Left lobe of liver (tissue), 2 donors: ENCODE measurements at places on chromosomes 13 and 19. TPM values are rescaled to one million over a fixed set of nuclear protein-coding genes. Genes with fewer than 3 reads are reported as not detected.

FCER2 gene
- total RNA-seq = 0.45 TPM

DNA sequence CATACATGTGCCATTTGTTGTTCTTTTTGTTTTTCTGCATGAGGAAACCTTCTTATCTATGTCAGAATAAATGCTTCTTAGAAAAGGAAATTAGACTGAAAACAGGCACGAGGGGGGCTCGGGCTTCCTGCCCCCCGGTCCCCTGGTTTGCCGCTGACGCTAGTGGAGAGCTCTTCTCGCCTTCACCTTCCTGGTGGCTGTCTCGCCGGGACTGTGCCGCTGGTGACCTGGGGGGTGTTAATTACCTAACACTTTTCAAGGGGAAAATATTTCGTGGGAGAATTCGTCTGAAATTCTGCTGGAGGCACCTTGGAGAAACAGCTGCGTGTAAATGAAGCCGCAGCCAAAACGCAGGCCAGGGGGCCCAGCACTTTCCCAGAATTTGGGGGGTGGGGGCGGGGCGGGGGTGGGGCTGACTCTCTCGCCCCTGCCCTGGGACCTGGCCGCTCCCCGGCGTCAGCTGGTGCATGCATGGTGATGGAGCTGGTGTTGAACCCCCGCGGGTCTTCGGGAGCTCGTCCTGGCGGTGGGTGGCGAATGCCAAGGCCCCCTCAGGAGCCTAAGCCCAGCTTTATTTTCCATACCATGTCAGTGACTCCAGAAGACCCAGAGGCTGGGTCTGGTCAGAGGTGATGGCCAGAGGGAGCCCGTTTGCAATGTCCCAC is 58.3 kb upstream of the MCF2L start:
- DNase-seq = no peak

TNFSF9 gene
- total RNA-seq = 0.13 TPM

DNA sequence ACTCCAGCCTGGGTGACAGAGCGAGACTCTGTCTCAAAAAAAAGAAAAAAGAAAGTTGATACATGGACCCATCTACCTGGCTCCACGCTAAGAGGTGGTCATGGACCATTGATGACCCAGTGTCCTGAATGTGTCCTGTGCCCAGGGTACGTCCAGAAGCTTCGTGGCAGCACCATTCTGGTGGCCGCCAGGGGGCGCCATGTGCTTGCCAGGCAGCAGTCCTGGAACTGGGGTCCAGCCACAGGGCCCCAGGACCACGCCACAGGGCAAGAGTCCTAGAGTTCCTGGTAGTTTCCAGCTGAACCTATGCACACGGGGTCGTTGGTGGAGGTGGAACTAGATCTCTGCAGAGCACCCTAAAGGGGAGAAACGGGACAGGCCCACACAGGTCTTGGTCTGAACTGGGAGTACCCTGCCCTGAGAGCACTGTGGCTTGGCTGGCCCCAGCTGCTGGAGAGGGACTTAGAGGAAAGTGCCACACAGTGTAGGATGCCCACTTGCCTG is 19.9 kb upstream of the FBXO27 start:
- peak; percentile 63 for DNase-seq

RTBDN gene
- not detected for total RNA-seq

RASIP1 gene
- 3.1 TPM for total RNA-seq

ZNF534 gene
- not detected for total RNA-seq

DNA sequence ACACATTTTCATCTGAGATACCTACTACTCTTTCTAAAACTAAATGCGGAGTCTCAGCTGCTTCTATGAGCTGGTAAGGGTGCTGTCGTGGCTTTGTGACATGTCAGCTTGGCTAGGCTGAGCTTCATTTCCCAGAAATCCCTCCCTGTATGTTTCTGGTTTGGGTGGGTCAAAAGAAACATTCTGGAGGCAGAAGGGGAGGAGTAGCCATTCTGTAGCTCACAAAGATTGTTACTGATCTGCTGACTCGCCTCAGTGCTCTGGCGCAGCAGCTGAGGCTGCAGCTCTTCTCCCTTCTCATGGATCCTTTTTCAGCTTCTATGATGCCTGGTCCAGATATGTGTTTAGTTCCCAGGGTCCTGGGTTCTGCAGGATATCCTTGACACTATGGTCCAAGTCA is 114.7 kb downstream of the RAP2A start:
- DNase-seq = no peak

RUBCNL gene
- total RNA-seq = 0.68 TPM

DNA sequence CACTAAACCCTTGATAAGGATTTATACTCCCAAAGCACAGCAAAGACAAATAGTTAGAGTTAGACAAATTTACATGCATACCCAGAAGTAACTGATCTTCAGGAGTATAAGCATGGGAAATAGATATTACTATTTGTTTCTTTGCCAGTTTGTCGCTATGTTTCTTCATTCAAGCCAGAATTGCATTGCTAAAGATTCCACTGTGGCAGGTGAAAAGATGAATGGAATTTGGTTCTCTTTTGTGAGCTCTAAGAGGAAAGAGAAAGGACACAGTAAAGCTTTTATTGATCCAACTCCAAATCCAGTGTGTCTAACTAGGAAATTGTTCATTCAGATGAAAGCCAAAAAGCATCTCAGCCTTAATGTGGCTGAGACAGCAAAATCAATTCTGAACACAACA is 292.3 kb upstream of the SPRY2 start:
- no peak for DNase-seq

- DNase-seq = no peak
Observed at GRCh38 chr13:95564091-95564490, 11.6 kb downstream of the CLDN10 start.

- DNase-seq = no peak
Observed at GRCh38 chr19:47493378-47494210, 9.6 kb upstream of the KPTN start.

DNA sequence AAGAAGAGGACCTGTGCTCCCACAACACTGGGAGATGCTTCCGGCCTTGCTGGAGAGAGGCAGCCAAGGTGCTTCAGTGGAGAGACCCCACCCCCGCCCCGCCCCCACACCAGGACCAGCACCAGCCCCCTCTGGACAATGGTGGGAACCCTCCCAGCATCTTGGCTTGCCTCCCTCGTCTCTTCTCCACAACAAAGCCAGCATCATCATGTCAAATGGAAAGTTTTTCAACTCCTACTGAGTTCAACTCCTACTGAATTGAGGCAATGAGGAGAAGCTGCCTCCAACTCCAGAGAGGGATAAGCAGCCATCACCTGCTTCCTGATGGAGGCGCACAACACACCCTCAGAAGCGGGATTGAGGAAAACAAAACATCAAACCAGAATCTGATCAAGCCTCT is 12.8 kb downstream of the DEDD2 start:
- DNase-seq = no peak

VAV1 gene
- total RNA-seq = 3.1 TPM

LENG9 gene
- total RNA-seq = 2.2 TPM

- no peak for DNase-seq
Observed at GRCh38 chr19:28920269-28921066, 292.5 kb downstream of the UQCRFS1 start.

- no peak for DNase-seq
Observed at GRCh38 chr19:1528596-1529429, 4.9 kb downstream of the PLK5 start.

DNA sequence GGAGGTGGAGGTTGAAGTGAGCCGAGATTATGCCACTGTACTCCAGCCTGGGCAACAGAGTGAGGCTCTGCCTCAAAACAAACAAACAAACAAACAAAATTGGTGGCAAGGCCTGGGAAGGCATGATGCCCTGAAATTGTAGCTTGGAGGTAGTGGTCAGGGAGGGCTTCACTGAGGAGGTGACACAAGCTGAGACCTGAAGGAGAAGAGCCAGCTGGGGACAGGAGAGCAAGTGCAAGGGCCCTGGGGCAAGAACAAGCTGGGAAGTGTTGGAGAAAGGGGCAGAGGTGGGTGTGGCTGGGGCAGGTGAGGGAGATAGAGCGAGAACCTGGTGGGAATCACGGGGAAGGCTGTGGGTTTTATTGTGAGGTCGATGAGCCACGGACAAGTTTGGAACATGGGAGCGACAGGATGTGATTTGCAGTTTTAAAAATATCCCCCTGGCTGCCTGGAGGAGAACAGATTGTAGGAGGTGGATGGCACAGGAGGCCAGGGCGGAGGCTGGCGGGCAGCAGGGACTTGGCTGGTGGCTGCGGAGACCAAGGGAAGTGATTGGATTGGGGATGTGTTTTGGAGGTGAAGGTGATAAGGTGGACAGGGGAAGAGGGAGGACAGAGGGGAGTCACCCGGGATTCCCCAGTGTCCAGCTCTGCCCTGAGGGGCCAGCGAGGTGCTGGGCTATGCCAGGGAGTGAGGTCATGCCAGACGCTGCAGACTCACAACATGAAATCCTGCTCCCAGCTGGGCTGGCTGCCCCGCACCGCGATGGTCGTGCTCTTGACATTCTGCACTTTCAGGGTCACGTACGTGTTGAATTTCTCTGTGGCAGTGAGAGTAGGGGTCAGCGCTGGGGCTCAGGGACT is 14.0 kb downstream of the UNC13A start:
- DNase-seq = no peak

DNA sequence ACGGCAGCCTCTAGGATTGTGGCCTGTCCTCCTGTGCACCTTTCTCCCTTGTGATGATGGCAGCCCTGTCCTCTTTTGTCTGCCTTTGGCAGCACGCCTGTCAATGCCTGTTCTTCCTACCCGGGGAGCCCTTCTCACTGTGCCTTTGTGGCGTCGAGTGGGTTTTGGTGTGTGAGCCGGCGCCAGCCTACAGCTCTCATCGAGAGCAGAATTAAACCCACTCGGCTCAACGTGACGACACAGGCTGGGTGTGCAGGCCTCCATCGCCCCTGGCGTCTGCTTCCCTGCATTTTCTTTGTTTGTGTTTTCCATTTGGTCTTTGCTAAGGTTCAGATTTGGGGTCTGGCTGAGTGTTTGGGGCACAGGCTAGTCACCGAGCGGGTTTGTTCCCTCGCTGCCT is 34.4 kb downstream of the AP1M1 start:
- DNase-seq = no peak

GRCh38 chr13:44537248-44537647 is 38.9 kb downstream of the TSC22D1 start:
- DNase-seq = no peak

- DNase-seq = peak; percentile 45
Observed at GRCh38 chr19:56955637-56956216, 115.2 kb upstream of the PEG3 start.

DNA sequence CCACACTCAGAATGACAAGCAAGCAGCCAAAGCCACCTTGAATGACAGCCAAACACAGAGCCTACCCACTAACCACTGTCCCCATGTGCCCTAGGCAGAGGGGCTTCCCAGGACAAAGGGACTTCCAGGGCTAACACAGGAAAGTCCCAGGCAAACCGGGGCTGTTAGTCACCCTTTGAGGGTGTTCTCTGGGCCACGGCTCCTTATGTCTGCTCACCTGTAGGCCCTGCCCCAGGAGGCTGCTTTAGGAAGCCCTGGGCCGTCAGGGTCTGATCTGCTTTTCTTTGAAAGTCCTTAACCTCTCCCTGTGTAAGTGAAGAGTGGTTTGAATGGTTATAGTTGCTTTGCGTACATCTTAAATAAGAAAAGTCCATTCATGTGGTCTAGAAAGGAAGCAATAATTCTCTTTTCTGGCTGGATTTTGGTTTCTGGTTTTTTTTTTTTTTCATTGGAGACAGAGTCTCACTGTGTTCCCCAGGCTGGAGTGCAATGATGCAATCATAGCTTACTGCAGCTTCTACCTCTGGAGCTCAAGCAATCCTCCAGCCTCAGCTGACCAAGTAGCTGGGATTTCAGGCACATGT is 161.4 kb downstream of the EFNB2 start:
- no peak for DNase-seq

DNA sequence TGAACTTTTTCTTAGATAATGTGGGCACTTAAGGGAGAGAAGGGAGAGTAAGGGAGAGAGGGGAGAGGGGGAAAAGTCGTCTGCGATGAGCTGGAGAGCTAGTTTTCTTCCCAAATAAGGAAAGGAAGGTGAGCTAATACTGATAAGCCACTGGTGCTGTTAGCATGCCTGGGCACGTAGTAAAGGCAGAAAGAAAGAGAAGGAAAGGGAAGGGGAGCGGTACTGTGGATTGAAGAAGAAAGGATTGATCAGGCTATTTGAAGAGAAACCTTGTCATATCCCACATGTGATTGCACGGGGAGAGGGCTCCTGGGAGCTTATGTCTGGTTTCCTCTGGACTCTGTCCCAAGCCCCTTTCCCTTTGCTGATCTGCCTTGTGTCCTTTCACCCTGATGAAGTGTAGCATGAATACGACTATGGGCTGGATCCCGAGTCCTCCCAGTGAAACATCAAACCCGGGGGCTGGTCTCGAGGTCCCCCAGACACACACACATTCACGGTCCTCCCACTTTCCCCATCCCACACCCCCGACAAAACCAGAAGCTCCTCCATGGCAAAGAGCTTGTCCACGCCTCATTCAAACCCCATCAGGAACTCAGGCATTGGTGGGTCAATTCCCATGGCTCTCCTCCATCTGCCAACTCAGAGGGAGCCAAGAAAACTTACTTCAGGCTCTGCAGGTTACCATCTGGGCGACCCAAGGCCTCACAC is 30.6 kb downstream of the NLRP13 start:
- DNase-seq = no peak

KLK4 gene
- not detected for total RNA-seq

- no peak for DNase-seq
Observed at GRCh38 chr19:17863520-17864182, 3.9 kb downstream of the RPL18A start.

- DNase-seq = peak; percentile 57
Observed at GRCh38 chr13:96636001-96636709, 358.1 kb downstream of the OXGR1 start.

GRCh38 chr19:46487802-46488445 is 7.7 kb downstream of the PNMA8B start:
- DNase-seq = peak; percentile 75
